ENCODE measurements at places on chromosomes 5 and 9. TPM values are rescaled to one million over a fixed set of nuclear protein-coding genes. Genes with fewer than 3 reads are reported as not detected.

- DNase-seq: no peak
Observed at GRCh38 chr5:68292316-68292715, 76.8 kb downstream of the PIK3R1 start.

Gene ZNF618
- 26.6 TPM for total RNA-seq

GRCh38 chr9:16469184-16469583 is 401.3 kb downstream of the BNC2 start:
- no peak for DNase-seq

DNA sequence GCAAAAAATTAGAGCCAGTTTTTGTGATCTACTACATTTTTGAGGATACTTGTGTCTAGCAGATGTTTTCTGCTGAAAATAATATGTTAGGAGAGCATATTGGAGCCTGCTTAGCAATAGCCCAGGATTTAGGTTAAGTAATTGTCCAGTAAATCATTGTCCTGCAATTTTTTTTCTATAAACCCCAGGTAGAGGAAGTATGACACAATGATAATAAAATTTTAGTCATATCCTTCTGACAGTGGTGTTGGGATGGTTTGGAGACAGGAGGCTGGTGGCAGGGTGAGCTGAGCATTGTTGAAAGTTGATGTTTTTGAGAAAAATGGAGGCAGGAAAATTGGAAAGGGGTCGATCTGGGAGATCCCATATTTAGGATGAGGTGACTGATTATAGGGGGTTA is 3.5 kb downstream of the SNCAIP start:
- DNase-seq: no peak

GRCh38 chr9:38180656-38181055 is 111.6 kb upstream of the SHB start:
- DNase-seq: no peak

- no peak for DNase-seq
Observed at GRCh38 chr9:115673599-115673998, 480.0 kb upstream of the PAPPA start.

Gene IL33
- total RNA-seq: 17.7 TPM

All from mucosa of gallbladder (tissue), 1 donor.